CD4-positive, CD25-positive, alpha-beta regulatory T cell (primary cell): ENCODE measurements at places on chromosomes 2 and 18. TPM values are rescaled to one million over a fixed set of nuclear protein-coding genes. Genes with fewer than 3 reads are reported as not detected.

GRCh38 chr2:953975-954686 is 3.5 kb downstream of the SNTG2 start:
- DNase-seq, result no peak

- no peak for DNase-seq
Measured at GRCh38 chr2:11870584-11870983, 124.2 kb downstream of the LPIN1 start.

DNA sequence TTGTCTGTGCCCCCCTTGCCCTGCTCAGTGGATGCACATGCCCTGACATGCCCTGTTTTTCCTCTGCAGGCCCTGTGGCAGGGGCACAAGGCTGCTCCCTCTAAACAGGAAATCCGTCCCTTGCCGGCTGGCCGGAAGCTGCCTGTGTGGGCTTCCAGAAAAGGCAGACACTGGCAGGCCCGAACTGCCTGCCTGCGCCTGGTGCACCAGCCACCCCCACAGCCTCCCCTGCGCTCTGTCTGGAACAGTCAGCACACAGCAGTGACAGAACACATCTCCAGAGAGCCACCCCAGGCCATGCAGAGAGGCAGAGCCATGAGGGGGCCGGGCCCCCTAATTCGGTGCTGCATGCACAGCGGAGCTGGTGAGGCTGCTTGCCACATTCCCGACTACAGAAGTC is 33.5 kb downstream of the LOXHD1 start:
- DNase-seq, result no peak

GRCh38 chr2:159202568-159203071 is 83.9 kb downstream of the WDSUB1 start:
- no peak for DNase-seq

- no peak for DNase-seq
Measured at GRCh38 chr2:222445227-222445626, 20.9 kb downstream of the SGPP2 start.

DNA sequence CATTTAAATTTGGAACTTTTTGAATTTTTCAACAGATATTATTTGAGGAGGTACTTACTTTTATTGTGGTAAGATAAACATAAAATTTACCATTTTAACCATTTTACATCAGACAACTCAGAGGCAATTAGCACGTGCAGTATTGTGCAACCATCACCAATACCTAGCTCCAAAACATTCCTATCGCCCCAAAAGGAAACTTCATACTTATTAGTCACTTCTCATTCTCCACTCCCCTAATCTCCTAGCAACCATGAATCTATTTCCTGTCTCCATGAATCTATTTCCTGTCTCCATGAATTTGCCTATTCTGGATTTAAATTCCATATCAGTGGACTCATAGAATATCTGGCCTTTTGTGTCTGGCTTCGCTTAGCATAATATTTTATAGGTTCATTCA is 69.9 kb upstream of the FAM136A start:
- no peak for DNase-seq

GRCh38 chr2:64516651-64517510 is 7.2 kb upstream of the AFTPH start:
- DNase-seq, result no peak

DNA sequence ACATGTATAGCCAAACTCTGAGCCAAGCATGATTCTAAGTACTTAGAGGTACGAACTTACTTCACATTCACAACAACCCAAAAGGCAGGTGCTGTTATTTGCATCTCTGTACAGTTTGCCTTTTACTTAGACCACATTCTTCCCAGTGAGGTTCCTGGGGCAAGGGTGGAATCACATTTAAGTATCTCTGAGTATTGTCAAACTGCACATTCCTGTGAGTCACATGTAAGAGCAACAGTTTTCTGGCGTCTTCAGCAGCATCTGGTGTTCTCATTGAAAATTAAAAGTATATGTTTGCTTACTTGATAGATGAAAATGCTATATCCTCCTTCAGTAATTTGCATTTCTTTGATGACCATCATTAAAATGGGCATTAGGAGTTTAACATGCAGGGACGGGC is 119.1 kb downstream of the UXS1 start:
- no peak for DNase-seq

The AMER3 gene
- polyA plus RNA-seq, result not detected

DNA sequence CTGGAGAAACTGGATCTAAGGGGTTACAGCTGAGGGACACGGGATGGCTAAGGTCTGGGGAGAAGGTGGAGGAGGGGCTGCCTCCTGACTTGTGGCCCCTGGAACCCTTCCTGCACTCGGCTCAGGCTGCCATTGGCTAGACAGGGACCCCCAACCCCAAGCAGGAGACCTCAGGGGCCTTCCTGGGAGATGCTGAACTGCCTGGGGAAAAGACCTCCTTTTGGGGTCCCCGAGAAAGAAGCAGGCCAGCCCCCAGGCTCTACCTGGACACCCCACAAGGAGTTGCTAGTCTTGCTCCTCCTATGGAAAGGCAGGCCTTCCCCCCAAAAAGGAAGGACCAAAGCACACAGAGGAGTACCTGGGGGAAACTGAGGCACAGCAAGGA is 10.1 kb upstream of the BOK start:
- no peak for DNase-seq

The PROKR1 gene
- not detected for polyA plus RNA-seq

- peak; percentile 10 for DNase-seq
Measured at GRCh38 chr2:171878481-171878993, 15.5 kb downstream of the SLC25A12 start.
